ENCODE measurements at places on chromosomes 1 and 21.

DNA sequence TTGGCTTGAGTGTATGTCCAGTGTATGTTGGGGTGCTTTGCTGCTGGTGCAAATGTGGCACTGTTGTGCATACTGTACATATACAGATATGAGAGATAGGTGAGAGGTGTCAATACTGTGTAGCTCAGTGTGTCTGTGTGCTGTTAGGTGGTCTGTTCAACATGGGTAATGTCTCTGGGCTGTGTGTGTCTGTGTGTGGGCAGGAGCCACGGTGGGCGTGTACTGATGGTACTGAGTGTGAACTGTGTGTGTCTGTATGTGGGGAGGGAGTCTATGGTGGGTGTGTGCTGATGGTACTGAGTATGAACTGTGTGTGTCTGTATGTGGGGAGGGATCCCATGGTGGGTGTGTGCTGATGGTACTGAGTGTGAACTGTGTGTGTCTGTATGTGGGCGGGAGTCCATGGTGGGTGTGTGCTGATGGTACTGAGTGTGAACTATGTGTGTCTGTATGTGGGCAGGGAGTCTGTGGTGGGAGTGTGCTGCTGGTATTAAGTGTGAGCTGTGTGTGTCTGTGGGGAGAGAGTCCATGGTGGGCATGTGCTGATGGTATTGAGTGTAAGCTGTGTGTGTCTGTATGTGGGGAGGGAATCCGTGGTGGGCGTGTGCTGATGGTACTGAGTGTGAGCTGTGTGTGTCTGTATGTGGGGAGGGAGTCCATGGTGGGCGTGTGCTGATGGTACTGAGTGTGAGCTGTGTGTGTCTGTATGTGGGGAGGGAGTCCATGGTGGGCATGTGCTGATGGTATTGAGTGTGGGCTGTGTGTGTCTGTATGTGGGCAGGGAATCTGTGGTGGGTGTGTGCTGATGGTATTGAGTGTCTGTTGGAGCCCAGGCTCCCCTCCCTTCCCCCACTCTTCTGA, 32.2 kb upstream of the FOXO6 start:
- no peak for DNase-seq

DNA sequence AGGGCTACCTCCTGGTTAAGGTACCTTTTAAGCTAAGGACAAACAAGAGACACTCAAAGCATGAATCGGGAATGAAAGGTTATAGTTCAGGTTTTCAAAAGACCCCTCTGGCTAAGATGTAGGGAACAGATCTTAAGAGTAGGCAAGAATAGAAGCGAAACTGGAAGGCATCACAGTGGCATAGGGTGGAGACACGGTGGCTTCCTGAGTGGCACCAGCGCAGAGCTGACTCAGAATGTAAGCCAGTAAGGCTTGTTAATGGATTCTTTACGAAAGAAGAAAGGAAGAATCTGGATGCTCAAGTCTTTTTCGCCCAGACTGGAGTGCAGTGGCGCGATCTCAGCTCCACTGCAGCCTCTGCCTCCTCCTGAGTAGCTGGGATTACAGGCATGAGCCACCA, 21.2 kb downstream of the PADI6 start:
- DNase-seq = no peak

- DNase-seq = no peak
Measured at GRCh38 chr1:97337250-97338030, 583.4 kb downstream of the DPYD start.

- peak; percentile 76 for DNase-seq
Measured at GRCh38 chr21:17270229-17270628, 242.6 kb upstream of the CXADR start.

DNA sequence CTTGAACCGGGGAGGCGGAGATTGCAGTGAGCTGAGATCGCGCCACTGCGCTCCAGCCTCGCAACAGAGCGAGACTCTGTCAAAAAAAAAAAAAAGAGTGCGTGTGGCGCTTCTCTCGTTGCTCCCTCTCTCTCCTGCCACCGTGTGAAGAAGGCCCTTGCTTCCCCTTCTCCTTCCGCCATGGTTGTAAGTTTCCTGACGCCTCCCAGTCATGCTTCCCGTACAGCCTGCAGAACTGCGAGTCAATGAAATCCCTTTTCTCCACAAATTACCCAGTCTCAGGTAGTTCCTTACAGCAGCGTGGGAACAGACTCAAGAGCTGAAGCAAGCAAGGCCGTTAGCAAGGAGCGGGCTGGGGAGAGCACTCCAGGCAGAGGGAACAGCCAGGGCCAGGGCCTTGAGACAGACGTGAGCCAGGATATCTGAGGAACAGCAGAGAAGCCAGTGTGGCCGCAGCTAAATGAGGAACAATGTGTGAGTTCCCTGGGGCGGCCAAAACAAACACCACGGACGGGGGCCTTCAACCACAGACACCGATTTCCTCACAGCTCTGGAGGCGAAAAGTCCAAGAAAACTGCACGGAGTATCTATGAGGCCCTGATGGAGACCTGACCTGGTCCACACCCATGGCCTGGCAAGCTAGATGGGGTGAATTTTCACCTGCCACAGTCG, 54.2 kb upstream of the ETS2 start:
- DNase-seq = no peak

DNA sequence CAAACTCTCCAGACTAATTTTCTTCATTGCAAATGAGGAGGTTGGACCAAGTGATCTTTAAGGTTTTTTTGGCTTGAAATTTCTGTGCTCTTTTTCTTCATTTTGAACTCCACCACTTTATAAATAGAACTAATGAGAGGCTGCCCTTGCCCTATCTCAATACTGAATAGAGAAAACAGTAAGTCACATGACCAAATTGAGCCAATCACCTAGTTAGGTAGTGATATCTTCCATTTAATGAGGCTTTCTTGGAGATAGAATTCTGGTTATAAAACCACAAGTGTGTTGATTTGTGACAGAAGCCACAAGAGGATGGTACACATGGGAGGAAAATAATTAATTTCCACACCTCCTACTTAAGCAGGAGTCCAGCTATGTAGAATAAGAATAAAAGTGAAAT, 263.4 kb upstream of the SNX7 start:
- no peak for DNase-seq

DNA sequence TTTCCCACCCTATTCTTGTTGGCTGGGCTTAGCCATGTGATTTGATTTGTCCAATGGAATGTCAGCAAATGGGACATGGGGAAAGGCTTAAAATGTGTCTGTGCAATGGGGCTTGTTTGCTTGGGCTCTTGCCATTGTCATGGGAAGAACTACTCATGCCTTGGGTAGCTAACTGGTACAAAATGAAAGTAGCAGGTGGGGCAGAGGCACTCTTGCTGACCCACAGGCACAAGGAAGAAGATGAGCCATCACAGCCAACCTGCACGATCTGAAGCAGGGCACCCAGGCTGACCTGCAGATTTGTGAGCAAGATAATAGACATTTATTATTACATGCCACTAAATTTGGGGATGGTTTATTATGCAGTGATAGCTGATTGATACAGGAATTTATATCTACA, 305.9 kb upstream of the CAMK1G start:
- no peak for DNase-seq

- no peak for DNase-seq
Measured at GRCh38 chr1:160739098-160739511, at the start of gene SLAMF7. Gene SLAMF7 (plus strand): TSS chr1:160739247. CDS start chr1:160739302, 55 bp downstream.

- DNase-seq = no peak
Measured at GRCh38 chr21:38440746-38441145, 57.5 kb downstream of the ERG start.

GRCh38 chr1:217605390-217605789, 25.5 kb downstream of the GPATCH2 start:
- no peak for DNase-seq

DNA sequence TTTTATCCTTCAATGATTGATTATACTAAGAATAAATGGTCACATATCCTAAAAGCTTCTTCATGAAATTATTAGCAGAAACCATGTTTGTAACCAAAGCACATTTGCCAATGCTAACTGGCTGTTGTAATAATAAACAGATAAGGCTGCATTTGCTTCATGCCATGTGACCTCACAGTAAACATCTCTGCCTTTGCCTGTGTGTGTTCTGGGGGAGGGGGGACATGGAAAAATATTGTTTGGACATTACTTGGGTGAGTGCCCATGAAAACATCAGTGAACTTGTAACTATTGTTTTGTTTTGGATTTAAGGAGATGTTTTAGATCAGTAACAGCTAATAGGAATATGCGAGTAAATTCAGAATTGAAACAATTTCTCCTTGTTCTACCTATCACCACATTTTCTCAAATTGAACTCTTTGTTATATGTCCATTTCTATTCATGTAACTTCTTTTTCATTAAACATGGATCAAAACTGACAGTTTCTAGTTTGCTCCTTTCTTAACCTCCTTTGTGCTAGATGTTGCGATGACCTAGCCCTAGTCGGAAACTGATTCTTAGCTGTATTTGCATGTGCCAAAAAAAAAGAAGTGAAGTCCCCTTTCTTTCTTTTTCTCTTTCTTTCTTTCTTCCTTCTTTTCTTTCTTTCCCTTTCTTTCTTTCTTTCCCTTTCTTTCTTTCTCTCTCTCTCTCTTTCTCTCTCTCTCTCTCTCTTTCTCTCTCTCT, 45.1 kb downstream of the MAP3K7CL start:
- DNase-seq = peak; percentile 76

DNA sequence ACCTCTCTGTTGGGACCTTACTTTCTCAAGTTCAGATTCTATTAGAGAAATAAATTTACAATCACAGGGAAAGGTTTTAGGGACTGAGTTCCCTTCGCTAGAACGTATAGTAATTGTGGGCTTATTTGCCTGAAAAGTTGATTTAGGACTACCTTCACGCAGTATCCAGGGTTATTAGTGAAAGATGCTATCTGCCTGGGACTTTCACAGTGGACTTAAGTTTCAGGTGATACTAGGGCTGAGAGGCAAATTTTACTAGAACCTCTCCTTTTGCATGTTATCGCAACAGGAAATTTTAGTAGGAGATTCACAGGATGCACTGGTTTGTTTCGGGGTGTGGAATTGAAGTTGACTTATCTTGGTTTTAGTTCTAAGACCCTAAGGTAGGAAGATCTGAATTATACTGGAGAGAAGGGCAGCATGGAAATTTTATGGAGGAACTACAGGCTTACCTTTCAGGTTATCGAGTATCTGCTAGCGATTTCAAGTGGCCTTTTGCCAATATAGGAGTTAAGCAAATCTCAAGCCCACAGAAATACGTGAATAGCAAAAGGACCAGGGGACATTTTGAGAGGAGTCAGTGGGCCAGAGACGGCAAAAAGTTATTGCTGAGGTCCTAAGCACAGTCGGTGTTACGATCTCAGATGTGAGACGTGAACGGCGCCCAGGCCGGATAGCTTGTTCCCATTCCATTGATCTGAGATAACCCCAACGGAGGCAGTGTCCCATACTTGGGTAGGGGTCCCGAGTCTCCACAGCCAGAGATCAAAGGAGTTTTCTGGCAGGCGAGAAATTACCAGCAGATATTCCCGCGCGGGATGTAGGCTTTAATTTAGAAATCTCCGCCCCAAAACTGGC, 723 bp upstream of the GNAI3 start:
- peak; percentile 70 for DNase-seq

GRCh38 chr21:46411236-46411635, 47.5 kb upstream of the DIP2A start:
- DNase-seq = no peak

DNA sequence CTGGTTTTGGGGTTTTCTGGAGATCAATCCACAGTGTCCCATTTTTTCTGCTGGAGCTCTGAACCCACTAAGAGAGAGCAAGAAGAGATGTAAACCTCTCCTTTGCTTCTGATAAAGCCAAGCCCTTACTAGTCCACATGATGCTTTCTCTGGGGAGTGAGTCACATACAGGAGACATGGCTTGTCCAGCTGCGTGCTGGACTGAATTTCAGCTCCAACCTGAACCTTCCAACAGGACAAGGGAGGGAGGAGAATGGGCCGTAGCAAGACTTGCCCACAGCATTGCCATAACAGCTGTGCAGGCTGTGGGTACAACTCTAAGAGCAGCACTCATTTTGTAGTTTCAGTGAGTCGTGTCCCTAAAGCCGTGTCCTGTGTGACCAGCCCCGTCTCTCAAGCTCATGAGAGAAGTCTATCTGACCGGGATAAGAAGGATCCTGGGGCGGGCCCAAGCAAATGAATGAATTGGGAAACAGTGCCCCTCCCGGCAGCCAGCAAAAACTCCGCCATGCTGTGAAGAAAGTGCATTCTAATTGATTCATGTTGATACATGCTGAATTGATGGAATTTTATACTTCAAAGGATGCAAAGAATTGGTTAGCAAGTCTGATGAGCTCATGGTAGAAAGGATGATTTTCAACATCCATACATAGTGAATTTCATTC, 195.2 kb downstream of the GABPA start:
- DNase-seq = no peak

DNA sequence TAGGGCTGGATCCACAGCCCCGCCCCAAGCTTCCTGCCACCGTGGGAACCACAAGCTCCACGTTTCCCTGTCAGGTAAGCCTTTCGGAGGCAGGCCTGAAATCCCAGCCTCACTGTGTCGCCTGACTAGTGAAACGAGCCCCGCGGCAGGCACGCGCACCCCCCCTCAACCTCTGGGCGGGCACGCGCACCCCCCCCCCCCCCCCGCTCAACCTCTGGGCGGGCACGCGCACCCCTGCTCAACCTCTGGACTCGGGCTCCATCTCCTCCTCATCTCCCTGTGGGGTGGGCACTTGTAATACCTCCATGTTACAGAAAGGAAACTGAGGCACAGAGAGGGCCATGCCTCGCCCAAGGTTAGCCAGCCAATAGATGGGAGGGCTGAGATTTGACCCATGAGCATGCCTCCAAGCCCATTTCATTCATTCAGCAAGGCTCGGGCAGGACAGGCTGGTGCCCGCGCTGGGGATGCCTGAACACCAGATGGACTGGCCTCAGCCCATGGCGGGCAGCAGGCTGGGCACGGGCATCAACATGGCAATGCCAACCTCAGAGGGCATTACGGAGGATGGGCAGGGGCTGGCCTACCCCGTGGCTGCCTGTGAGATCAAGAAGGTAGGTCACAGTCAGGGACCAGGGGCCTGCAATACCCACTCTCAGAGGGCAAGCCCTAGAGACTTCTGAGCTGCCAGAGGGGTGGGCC, 4.7 kb downstream of the CFAP410 start:
- no peak for DNase-seq

- peak; percentile 33 for DNase-seq
Measured at GRCh38 chr1:225767634-225768540, 9.7 kb upstream of the SRP9 start.

DNA sequence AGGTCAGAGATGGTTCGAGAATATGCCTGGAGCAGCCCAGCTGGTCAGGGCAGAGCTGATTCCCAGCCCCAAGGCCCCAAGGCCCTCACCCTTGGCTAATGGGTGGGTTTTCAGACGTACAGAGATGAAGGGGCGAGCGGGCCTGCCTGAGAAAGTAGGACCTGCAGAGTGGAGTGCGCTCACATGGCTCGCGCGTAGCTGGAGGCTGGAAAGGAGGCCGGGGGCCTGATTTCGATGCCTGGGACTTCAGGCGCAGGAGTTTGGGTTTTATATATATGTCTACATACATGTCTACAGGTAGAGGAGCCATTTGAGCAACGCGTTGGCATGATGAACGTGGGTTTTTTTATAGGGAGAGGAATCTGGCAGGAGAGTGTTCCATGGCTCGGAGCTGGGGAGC, 8.9 kb downstream of the COQ8A start:
- no peak for DNase-seq

GRCh38 chr21:21003701-21004100, 5.5 kb downstream of the NCAM2 start:
- no peak for DNase-seq

GRCh38 chr1:93566227-93566626, 115.4 kb downstream of the BCAR3 start:
- no peak for DNase-seq

- no peak for DNase-seq
Measured at GRCh38 chr21:38032082-38032801, 116.0 kb upstream of the KCNJ6 start.
